ENCODE measurements at places on chromosomes 2 and 18.

- DNase-seq, result no peak
Measured at GRCh38 chr18:79939096-79939495, 12.4 kb downstream of the SLC66A2 start.

DNA sequence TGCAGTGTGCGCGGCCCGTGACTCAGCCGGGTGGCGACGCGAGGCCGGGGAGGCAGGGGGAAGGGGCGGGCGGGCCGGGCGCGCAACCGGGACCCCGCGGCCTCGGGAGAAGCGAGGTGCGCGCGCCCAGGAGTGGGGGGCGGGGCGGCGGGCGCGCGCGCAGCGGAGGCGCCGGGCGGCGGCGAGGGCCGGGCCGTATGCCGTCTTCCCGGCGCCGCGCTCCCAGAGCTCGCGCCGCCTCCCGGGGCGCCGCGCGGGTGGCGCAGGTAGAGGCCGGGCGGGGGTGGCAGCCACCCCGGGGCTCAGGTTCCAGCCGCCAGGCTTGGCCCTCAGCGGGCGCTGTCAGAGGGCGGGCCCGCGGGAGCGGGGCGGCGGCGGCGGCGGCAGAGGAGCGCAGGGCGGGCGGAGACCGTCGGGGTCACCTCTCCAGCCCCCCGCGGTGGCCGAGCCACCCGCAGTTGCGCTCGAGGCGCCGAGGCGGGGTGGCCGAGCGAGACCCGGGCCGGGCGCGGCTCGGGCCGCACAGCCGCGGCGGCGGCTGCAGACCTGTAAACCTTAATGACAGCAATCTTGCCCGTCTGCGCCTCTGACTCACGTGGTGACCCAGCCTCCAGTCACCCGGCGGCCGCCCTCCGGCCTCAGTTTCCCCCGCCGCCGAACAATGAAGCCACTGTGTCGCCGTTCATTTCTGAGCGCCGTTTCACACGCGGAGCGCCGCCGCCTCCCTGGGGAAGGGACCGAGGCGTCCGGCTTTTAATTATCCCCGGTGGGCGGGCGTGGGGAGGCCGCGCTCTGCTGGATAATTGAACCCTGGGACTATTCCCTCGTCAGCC lies 25.3 kb upstream of the SMAD7 start:
- peak; percentile 53 for DNase-seq

GRCh38 chr2:237612527-237613357 lies 14.6 kb upstream of the LRRFIP1 start:
- DNase-seq, result no peak

DNA sequence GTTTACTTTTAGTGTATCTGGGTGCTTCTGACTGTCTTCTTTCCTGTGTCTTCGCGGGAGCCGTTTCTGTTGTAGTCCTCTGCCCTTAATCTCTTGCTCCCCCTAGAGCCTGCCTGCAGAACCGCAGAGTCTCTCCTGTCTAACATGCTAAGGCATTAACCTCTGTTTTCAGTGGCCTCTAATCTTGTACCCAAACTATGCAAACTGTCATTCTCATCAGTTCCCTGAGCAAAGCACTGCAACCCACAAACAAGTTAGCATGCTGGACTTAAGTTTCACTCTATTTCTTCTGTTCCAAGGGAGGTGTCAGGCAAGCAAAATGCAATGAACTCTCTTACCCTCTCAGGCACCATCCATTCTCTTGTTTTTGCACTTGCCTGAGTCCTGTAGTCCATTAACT lies 138.4 kb downstream of the OTX1 start:
- no peak for DNase-seq

DNA sequence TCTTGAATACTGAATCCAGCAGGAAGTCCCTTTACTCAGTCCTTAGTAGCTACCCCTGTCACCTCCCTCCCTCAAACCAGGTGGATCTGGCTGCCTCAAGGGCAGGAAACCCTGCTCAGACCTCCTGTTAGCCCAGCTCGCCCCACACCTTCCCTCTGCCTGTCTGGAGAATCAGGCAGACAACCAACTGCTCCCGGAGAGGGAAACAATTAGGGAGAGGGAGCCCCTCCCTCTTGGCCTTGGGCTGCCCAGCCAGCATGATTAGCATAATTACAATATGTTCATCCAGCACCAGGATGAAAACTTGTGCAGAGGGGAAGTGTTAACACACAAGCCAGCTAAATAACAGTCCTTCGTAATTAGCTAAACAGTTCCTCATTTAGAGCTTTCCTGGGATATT lies 185.5 kb downstream of the C1D start:
- no peak for DNase-seq

GRCh38 chr18:23155537-23155936 lies 20.3 kb downstream of the CABLES1 start:
- no peak for DNase-seq

DNA sequence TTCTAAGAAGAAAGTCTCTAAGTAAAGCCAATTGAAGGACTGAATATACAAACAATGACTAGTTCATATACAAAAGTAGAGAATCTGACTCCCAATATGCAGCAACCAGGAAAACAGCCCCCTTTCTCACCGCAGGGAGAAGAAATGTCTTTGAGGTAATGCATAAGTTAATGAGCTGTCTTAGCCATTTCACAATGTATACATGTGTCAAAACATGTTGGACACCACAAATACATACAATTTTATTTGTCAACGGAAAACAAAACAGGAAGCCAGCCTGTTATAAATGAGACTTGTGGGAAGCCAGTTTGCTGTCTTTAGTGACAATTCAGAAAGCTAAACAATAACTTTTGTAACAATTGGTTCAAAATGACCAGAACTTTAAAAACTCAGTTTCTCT lies 389.2 kb downstream of the CBLN2 start:
- no peak for DNase-seq

DNA sequence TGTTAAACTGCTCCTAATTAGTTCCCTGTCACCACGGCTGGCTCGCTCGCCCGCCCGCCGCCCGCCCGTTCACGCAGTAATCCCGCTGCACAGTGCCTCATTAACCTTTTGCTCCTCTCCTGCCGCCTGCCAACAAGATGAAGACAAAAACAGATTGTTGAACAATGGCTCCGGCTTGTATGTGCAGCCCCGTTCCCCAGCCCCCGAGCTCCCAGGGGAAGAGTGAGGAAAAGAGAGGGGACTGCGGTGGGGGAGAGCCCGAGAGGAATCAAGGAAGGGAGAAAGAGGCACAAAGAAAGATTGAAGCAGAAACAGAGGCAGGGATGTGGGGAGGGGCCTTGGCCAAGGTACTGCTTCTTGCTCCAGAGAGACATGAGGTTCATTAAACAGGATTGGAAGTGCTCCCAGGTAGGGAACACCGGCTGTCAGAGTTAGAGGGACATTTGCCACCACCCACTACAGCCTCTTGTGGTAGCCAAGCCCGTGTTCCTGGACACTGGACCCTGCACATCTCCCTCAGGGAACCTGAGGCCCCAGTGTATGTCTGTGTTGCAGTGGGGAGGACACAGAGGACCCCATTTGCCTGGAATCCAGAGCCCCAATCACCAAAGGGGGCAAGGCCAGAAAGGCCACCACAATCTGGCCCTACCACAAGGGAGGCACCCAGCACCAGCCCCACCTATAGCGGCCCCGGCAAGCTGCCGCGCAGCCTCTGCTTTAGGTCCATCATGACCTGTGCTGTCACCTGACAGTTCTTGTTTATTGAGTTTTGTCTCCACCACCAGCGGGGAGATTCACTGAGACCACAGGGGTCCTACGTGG lies 38.1 kb downstream of the EMX1 start:
- no peak for DNase-seq

- DNase-seq, result peak; percentile 51
Measured at GRCh38 chr2:156319811-156320485, 12.6 kb downstream of the NR4A2 start.

GRCh38 chr2:221568299-221568698 lies 3.8 kb downstream of the EPHA4 start:
- DNase-seq, result no peak

DNA sequence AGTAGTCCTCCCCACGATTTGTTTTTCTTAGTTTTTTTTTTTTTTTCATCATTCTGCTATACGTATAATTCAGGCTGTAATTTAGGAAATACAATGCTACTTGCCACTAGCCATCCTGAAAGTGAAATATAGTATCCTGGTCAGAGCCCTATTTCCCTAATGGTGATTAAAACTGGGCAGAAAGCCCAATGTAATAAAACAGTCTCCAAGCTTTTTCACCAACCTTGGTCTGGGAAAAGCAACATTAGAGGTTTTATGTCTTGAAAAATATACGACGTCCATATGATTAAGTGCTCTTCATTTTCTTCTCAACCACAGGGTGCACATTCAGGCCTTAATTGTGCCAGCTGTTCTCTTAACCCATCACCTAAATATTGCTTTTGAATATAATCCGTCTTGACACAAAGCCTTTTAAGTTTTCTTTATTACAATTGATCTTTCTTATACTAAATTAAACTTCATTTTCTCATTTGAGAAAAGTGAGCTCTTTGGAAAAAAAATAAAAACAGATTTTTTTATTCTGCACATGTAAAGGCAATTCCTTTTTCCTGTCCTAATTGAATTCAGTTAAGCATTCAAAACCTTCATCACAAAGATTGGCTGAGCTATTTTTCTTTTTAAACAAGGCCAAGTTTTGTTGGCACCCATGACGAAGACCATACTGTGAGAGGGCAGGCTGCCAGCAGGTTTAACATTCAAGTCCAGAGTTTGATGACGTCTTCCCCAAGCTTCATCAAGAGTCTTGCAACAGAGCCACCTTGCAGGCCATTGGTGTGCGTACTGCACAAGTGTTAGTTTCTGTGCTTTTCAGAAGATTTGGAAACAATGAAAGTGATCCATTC lies 52.7 kb downstream of the MAP2 start:
- no peak for DNase-seq

DNA sequence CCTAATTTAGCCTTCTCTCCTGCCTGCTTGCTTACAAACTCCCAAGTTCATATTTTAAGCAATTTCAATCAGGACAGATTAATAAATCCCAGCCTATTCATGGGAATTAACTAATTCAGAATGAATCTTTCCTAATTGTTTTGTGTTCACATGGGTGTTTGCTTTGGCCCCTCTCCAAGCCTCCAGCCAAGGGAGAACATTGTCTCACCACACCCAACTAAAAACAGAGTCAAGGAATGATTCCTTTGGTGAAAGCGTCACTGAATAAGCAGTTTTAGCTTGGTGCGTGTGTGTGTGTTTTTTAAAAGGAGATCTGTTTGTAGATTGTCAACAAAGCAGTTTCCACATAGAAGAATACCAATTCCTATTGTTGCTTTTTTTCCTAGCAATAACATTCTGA lies 43.0 kb upstream of the DSG1 start:
- peak; percentile 24 for DNase-seq

GRCh38 chr18:275486-275885 lies 7.6 kb upstream of the THOC1 start:
- no peak for DNase-seq

DNA sequence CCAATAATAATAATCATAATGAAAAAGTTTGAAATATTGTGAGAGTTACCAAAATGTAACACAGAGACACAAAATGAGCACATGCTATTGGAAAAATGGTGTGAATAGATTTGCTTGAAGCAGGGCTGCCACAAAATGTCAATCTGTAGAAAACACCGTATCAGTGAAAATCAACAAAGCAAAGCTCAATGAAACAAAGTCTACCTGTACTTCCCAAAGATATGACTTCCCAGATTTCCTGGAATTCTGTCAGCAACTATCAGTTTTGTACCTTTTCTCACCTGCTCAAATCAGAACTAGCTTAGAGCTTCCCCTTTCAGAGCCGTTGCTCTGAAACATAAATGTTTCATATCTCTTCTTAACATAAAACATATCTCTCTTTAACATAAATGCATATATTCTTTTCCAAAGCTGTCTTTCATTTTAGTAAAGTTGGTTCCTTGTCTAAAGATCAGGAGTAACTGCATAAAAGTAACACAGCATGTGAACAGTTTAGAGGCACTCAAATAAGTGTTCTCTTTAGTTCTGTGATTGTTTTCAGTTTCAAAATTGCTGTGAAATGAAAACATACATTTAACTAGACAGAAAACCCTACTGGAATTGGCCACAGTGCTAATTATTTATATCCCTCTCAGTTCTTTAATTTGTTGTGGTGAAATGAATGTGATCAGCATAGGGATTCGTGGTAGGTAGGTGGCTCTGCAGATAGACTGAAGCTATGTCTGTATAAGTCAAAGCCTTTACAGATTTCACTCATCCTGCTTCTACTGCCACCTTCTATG lies 262.5 kb downstream of the KCNJ3 start:
- DNase-seq, result no peak

- DNase-seq, result no peak
Measured at GRCh38 chr2:232659359-232659758, 26.0 kb downstream of the EFHD1 start.

DNA sequence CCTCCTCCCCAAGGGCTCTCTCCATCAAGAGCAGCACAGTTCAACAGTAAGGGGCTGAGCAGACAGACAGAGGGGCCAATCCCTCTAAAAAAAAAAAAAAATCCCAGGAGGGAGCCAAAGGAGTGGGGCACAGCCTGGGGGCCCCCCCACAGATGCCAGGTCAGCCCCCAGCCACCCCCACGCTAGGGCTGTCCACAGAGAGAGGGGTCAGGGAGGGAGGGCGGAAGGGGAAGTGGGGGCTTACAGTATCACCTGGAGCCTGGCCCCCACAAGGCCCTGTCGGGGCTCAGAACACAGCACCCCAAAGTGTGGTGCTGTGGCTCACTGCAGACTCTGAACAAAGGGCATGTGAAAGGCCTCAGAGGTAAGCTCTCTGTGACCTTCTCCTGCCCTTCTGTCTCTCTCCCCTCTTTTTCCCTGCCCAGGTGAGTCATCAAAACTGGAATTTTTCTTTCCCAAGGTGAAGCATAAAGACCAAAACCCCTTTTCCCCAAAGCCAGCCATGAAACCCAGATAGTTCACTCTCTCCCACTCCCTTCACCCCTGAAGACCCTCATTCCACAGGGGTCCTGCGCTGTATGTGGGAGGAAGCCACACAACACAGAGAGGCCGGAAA lies 13.9 kb downstream of the BIN1 start:
- peak; percentile 10 for DNase-seq

DNA sequence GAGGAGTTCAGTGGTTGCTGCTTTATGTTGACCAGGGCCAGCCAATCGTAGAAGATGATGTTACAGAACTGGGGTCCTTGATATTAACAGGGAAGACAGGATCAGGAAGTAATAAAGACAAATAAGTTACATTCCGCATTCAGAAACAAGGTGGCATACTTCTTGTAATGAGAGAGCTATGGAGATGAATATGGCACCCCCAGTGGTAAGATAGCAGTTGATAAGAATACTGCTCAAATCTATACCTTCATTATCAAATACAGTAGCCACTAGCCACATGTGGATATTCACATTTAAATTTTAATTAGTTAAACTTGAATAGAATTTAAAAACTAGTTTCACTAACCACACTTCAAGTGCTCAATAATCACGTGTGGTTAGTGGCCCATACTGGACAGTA lies 290.4 kb upstream of the RBMS1 start:
- no peak for DNase-seq

GRCh38 chr2:74534411-74534810 lies 4.7 kb downstream of the HTRA2 start:
- DNase-seq, result no peak
